Spinal cord (tissue), 10 donors: ENCODE measurements at places on chromosomes 6 and 20. TPM values are rescaled to one million over a fixed set of nuclear protein-coding genes. Genes with fewer than 3 reads are reported as not detected.
A peak's percentile ranks its signal among the peaks of the same experiment; 100 is the strongest.

DNA sequence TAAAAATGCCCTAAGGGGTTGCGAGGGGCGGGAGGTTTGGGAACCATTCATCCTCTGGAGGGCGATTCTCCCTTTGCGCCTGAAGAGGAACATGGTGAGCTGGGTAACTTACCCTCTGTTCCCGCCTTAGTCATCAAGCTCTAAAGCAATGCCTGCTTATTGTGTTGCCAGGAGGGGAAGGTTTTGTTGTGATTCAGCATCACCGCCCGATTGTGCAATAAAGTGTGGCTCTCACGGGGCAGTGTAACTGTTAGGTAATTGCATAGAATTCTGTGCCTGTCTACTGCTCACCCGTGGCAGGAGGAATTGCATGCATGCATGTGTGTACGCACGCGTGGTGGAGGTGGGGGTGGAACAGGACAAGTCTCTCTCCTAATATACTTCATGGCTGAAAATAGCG lies 95.5 kb upstream of the AGPAT4 start:
- DNase-seq, result no peak

The IL17A gene
- total RNA-seq, result not detected

GRCh38 chr6:44071670-44072451 lies 55.4 kb downstream of the MRPL14 start:
- DNase-seq, result no peak

DNA sequence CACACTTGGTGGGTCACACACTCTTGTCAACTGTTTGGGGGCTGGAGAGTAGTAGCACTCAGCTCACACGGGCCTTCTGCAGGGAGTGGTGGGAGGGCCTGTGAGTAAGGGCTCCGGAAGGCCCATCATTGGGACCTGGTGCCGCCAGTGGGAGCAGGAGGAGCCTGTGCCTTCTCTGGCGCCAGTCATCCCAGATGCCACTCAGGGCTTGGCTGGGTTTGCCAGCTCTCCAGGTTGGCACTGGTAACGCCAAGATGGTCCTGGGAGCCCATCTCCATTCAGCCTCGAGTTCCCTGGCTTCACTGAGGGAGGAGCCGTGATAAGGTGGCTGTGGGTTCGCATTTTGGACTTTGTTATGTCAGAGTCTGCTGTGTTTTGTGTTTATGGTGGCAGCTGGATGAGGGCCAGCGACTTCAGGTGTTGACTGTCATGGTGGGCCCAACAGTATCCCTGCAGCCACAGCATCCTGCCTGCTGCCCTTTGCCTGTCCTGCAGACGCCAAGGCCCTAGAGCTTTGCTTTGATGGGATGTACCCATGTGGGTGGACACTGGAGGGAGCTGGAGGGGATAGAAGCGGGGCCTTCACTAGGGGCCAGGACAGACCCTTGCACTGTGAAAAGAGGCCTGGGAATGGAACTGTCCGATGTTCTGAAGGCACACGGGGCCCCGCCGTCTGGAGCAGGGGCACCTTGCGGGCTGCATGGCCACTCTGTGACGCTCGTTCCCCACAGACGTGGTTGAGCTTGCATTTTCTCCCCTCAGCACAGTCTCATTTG lies 13.3 kb upstream of the DNAJC5 start:
- DNase-seq, result no peak

The TREM2 gene
- total RNA-seq, result 21.0 TPM

DNA sequence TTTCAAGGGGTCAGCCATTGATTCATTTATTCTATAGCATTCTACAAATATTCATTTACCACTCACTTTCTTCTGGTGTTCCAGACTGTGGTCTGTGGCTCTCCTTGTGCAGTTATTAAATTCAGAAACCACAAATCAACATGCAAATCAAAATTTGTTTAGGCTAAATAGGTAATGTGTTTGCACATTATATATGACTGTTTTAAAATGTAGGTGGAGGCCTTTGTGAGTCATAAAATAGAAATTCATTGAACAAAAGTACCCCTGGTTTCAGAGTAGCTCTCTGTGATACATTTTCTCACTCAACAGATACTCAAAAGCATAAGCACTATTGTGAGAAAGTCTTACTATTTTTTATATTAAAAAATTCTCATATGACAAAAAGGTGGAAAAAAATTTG lies 385.5 kb upstream of the TSHZ2 start:
- no peak for DNase-seq

The MAS1 gene
- total RNA-seq, result 0.10 TPM

The OARD1 gene
- total RNA-seq, result 17.1 TPM

The LY6G5C gene
- total RNA-seq, result 0.40 TPM

The HSD17B8 gene
- 7.8 TPM for total RNA-seq

The IL20RA gene
- 0.99 TPM for total RNA-seq

GRCh38 chr6:147222160-147222838 lies 18.1 kb downstream of the STXBP5 start:
- DNase-seq, result no peak

The SOBP gene
- 30.0 TPM for total RNA-seq

- DNase-seq, result no peak
Measured at GRCh38 chr20:1822564-1823449, 72.4 kb upstream of the SIRPA start.

GRCh38 chr6:112216662-112217551 lies 37.5 kb downstream of the LAMA4 start:
- no peak for DNase-seq

DNA sequence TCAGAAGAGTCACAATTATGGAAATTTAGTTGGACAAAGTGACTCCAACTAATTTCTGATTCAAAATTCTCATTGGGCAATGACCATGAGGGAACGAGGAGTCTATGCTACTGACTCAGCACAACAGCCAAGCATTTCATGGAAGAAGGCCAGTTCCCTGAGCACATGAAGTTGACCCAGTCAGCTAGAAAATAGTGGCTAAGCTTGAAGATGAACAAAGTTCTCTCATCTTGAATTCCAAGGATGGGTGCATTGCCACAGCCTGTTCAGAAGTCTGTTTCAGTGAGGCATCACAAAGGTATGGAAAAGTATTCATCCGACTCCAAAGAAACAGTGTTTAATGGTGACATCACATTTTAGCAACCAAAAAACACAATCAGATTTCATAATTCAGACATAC lies 676.9 kb downstream of the HACE1 start:
- no peak for DNase-seq

GRCh38 chr6:42042108-42042507 lies 8.2 kb upstream of the TAF8 start:
- no peak for DNase-seq

DNA sequence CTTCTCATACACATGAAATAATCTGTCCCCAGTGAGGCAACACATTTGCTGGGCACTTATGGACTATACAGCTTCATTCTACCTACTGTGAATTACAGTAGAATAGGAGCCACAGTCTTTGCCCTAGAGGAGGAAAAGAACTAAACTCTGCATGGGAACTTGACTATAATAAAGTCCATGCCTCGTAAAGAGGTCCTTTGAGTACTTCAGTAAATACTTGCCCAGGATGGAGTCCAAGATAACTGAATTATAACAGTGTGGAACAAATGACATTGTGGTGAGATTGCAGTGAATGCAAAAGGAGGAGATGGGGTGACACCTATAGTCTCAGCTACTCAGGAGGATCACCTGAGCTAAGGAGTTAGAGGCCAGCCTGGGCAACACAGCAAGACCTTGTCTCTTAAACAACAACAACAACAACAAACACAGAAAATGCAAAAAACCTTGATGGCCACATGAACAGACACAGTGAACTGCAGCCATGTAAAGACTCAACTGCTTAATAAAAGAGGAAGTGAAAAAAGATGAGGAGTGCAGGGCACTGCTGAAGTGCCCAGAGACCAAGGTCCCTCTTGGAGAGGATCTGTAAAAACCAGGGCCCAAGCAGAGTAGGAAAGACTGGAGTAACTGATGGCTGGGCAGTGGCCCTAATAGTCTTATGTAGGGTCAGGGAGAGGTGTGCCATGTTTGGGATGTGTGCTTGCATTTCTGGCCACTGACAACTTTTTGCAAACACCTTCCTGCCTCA lies 3.7 kb downstream of the MRPS18A start:
- DNase-seq, result no peak

The TCP11 gene
- total RNA-seq, result 2.0 TPM

- no peak for DNase-seq
Measured at GRCh38 chr6:15061908-15062515, 183.9 kb upstream of the JARID2 start.

DNA sequence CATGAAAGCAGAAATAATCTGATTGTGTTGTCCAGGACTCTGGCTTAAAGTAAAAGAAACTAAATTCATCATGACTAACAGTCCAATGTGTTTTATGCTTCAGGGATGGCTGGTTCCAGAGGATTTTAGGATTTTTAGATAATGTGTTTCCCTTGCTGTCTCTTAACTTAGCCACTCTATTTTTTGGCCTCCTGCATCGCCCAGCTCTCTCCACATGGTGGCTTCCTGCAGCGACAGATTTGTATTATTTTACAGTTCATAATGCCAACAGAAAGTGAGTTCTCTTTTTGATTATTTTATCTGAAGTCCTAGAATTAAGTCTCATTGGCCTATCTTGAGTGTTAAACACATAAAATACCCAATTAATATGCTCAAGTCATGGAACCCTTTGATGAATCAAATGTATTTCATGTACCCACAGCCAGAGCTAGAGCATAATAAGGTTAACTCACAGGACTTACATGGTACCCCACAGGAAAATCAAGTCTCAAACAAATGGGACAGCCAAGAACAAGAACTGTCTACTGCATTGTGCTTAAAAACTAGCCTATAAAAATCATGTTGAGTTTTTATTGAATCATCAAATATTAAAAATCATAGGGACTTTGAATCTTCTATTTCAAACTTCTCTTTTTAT lies 582.5 kb downstream of the DOK5 start:
- no peak for DNase-seq

The SCRT2 gene
- total RNA-seq, result 0.40 TPM

- DNase-seq, result no peak
Measured at GRCh38 chr6:82862543-82862942, 203.1 kb downstream of the UBE3D start.

- DNase-seq, result no peak
Measured at GRCh38 chr20:61487346-61487996, 235.4 kb downstream of the CDH4 start.

GRCh38 chr6:92892626-92893170 lies 526.7 kb downstream of the EPHA7 start:
- no peak for DNase-seq

- peak; percentile 87 for DNase-seq
Measured at GRCh38 chr6:41027799-41028560, 11.0 kb downstream of the UNC5CL start.

GRCh38 chr20:60453388-60454246 lies 495.4 kb downstream of the CDH26 start:
- DNase-seq, result peak; percentile 34

The SLC12A5 gene
- 84.7 TPM for total RNA-seq

The FOXA2 gene
- total RNA-seq, result 0.83 TPM

DNA sequence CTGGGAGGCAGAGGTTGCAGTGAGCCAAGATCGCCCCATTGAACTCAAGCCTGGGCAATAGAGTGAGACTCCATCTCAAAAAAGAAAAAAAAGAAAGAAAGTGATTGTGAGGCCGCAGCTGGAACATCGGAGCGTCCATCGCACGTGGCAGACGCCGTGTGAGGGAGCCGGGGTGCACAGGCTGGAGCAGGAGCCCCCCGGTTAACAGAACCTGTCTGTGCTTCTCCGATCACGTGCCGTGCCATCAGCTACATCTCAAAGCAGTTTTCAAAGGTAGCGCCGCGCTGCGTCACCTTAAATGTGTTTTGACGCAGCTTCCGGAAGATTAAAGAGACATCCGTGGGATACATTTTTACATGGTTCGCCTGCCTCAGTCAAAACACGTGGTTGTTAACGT lies 138.9 kb downstream of the TAF4 start:
- DNase-seq, result no peak

The TTK gene
- total RNA-seq, result 14.0 TPM

DNA sequence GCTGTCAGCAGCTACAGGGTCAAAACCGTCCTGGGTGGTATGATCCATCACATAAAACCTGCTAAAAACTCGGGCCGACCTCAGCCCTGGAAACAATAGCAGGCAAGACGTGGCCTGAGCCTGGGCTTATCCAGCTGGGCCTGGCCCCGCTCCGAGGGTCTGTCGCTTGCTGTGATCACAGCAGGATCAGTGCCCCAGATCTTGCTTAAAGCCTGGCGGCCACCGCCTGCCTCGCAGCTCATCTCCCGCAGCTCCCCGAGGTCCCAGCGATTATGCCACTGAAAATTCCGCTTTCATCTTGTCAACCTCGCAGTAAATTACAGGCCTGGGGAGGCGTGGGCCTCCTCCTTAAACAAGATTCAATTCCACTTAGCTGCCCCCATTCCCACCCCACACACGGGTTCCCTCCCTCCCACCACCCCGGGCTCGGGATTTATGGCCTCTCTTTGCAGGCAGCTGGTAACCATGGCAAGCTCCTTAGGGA lies 40.1 kb downstream of the CDH22 start:
- DNase-seq, result peak; percentile 86

DNA sequence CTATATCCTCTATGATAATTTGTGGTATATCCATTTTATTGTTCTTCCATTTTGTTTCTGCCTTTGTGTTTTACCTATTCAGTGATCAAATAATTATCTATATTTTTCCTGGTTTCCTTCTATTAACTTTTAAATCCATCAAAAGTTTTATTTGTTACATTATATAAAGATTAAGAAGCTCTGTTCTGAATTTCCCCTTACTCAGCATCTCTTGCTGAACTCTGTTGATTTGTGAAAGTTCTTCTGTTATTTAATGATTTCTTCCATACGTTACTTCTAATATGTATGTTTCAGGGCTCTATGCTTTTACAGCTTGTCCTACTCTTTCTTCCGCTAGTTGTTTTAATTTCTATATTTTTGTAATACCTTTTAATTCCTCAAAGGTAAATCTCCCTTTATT lies 87.1 kb downstream of the LIN28B start:
- DNase-seq, result no peak

The PRDM1 gene
- total RNA-seq, result 1.3 TPM

DNA sequence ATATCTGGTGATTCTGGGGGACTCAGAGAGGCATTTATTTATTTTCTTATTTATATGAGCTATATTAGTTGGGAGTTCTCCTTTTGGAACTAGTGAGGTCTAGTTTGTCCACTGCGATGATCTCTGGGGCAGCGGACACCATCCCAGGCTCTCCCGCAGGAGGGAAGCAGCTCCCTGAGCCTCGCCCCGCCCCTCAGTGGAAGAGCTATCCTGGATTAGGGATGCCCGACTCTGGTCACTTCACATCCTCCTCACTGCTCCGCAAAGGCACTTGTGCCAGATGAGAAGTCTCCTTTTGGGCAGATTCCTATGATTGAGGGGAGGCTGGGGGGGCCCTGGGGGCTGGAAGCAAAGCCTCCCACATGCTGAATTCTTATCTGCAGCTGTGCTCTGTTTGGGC lies 3.6 kb upstream of the MAS1 start:
- no peak for DNase-seq

GRCh38 chr6:169692516-169692915 lies 9.3 kb downstream of the WDR27 start:
- DNase-seq, result no peak

GRCh38 chr6:87763901-87764300 lies 61.9 kb upstream of the AKIRIN2 start:
- no peak for DNase-seq

DNA sequence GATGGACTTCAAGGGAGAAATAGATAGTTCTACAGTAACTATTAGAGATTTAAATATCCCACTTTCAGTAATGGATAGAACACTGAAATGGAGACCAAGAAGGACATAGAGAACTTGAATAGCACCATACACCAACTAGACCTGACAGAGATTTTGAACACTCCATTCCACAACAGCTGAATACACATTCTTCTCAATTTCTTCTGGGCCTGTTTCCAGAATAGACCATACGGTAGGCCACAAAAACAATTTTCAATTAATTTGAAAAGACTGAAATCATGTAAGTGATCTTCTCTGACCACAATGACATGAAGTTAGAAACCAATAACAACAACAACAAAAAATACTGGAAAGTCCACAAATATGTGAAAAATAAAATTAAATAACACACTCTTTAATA lies 979.1 kb upstream of the FLRT3 start:
- DNase-seq, result no peak
